ENCODE measurements at places on chromosomes 11 and 22.

- peak; percentile 27 for DNase-seq
These were observed 4.4 kb downstream of the TRIOBP start for GRCh38 chr22:37701141-37701786.

GRCh38 chr11:8531982-8532381, 62.0 kb downstream of the STK33 start:
- DNase-seq = no peak

DNA sequence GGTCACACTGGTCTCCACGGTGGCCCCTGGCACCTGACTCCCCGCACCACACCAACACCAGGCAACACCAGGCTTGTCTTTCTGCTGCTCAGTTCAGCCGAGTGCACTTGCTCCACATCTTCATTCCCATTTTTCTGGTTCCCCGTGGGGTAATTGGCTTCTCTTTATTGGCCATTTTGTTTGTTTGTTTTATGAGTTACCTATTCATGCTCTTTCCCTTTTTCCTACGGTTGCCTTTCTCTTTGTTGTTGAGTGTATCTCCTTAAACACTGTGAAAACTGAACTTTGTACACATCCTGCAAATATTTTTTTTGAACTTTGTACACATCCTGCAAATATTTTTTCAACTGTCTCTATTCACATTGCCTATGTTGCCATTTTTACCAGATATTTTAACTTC, 834.0 kb downstream of the BRD1 start:
- no peak for DNase-seq

- no peak for DNase-seq
These were observed 60.7 kb upstream of the ADORA2A start for GRCh38 chr22:24366701-24367100.

GRCh38 chr11:121961321-121961801, 154.7 kb downstream of the BLID start:
- DNase-seq = peak; percentile 59

DNA sequence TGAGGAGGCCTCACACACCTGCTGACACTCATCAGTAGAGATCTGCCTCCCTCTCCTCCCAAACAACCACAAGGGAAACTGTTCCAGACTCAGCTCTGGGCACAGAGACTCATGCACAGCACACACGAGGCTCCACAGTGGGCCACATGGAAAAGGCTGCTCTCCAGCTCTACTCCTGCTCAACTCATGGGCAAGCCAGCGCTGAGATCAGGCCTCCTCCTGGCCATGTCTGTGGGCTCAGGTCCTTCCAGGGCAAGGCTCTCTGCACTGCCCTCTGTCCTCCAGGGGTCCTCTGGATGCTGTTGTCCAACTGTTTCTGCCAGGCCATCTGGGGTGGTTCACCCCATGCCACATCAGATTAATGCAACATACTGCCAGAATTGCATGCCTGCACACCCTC, 46.0 kb downstream of the PLEKHA7 start:
- DNase-seq = no peak

DNA sequence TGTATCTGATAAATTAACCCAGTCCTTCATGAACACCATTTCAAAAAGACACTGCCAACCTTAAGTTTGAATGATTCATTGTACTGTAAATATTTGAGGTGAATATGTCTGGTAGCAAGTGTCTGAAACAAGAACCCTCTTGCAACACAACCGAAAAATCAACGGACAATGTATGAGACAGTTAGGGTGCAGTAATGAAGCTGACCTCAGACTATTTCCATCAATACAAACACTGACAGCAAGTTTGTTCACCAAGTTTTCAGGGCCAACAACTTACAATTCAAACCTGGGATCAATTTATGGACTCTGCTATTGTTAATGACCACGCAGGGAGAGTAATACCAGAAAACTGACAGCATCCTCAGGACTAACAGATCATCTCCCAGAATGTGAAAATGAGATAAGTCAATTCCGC, 126.3 kb downstream of the CADM1 start:
- DNase-seq = no peak

DNA sequence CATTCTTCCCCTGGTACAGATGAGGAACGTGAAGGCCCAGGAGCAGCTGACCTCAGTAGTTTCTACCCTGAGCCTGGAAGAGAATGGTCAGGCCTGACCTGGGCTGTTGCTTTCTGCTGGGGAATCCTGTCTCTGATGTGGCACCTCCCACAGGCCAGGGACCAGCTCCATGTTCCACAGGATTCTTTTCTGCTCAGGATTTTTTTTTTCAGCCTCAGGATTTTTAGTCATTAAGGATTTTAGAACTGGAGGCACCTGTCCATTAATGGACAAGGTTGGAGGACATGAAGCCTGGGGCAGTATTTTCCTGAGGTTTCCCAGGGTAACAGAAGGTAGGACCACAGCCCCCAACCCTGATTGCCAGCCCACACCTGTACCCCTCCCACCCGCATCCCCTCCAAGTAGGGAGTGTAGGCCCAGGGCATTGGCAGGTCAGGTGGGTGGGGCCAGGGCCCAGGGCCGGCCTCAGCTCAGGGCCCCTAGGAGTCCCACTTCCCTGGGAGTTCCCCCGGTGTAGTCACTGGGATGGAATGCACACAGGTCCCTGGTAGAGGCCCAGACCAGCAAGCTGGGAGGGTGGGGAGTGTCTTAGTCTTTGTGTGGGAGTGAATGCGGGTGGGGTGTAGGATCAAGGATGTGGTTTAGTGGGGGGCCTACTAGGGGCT, 16.1 kb downstream of the BIK start:
- peak; percentile 62 for DNase-seq

DNA sequence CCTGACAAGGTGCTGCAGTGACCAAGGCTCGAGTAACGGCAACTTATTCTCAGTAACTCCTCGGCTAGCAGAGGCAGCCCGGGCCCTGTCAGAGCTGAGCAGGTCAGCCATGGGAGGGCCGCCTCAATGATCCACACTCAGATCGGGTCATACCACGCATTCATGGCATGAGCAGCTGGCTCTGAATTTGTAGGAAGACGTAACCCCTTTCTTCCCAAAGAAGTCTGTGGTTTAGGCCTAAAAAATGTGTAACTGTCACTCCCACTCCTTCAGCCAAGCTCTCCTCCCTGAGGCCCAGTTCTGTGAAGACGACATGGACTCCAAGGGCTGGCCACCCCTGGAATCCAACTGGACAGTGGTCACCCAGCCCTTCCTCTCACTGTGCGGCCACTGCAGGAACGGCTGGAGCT, 30.0 kb downstream of the PPP2R1B start:
- DNase-seq = peak; percentile 66

DNA sequence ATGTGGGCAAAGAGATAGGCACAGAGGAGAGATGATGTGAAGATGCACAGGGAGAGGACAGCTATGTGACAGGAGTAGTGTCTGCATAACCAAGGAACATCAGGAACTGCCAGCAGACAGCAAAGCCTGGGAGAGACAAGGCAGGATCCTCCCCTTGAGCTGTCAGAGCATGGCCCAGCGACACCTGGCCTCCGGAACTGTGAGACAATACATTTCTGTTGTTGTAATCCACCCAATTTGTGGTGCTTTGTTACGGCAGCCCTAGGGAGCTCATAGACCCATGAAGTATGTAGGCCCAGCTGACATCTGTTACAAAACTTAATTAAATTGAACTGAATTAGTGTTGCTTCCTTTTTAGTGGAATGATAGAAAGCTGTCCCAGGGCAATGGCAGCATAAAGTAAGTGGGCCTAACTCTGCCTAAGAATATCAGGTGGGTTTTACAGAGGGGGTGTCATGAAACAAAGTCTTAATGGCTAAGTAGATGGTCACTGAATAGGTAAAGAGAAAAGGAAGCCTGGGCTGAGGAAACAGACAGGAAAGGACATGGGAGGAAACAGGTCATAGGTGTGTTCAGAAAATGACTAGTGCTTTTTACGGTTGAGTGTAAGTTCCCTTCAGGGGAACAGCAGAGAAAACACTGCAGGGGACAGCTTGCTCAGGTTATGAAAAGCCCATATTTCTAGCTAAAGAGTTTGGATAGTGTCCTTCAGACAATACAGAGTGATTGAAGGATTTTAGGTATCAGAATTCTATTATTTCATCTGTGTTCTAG, 24.8 kb downstream of the RASSF10 start:
- DNase-seq = no peak

- DNase-seq = no peak
These were observed 4.9 kb upstream of the TMEM132A start for GRCh38 chr11:60919320-60919719.

- no peak for DNase-seq
These were observed 1.5 kb upstream of the NDUFS8 start for GRCh38 chr11:68028802-68029545.

- no peak for DNase-seq
These were observed 1.9 kb upstream of the ROBO4 start for GRCh38 chr11:124899383-124900145.

DNA sequence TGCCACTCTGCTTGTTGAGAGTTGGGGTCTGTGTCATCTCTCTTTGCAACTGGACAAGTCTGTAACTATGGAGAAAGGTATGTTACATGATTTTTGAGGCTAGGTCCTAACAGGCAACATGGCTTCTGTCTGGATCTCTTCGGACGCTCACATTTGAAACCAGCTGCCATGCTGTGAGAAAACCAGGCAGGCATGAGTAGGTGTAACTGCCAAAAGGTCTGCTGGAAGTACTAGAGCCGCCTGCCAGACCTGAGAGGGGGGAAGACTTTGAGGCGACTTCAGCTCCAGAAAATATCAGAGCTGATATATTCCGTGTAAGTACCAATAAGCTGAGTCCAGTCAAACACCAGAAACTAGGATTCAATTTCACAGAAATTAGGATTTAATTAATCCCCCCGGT, 579.5 kb downstream of the LRRC4C start:
- no peak for DNase-seq

DNA sequence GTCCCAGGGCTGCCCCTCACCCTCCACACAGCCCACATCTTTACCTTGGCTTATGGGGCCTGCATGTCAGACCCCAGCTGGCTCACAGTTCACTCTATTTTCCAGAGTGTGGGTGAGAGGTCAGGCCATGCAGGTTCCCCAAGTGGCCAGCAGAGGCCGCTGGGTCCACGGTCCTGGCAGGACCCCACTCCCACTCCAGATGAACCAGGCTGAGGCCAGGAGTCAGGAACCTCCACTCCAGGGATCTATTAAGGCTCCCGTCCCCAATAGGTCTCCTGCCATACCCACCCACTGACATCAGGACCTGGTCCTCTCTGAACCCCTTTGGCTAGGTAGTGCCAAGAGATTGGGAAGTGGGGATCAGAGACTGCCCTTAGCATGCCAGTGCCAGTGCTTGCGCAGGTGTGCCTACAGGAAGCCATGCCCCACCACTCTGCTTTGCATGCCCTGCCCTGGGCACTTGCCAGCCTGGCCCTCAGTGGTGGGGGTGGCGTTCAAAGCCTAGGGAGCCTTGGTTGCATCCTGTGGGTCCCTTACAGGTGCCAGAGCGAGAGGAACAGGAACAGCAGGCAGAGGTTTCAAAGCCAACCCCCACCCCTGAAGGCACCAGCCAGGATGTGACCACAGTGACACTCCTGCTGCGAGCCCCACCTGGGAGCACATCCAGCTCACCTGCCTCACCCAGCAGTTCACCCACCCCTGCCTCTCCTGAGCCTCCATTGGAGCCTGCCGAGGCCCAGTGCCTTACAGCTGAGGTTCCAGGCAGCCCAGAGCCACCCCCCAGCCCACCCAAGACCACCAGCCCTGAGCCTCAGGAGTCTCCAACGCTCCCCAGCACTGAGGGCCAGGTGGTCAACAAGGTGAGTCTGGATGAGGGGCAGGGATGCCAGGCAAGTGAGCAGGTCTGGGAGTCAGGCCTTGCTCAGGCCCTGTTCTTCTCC, 8.3 kb downstream of the SMTN start:
- DNase-seq = peak; percentile 54

DNA sequence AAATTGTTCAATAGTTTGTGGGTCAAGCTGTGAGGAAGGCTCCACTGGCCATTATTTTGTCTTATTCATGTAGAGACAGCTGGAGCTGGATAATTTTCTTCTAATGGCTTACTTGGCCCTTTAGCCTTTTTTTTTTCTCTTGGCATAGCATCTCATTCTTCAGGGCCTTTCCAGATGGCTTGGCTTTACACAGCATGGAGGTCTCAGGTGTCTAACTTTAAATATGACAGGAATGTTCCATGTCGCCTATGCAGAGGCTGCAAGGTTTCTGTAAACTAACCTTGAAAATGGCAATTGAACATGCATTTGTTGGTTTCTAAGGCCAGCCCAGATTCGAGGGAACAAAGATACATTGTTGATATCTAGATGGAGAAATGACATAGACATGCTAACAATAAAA, 247.9 kb upstream of the CNTN5 start:
- DNase-seq = no peak

DNA sequence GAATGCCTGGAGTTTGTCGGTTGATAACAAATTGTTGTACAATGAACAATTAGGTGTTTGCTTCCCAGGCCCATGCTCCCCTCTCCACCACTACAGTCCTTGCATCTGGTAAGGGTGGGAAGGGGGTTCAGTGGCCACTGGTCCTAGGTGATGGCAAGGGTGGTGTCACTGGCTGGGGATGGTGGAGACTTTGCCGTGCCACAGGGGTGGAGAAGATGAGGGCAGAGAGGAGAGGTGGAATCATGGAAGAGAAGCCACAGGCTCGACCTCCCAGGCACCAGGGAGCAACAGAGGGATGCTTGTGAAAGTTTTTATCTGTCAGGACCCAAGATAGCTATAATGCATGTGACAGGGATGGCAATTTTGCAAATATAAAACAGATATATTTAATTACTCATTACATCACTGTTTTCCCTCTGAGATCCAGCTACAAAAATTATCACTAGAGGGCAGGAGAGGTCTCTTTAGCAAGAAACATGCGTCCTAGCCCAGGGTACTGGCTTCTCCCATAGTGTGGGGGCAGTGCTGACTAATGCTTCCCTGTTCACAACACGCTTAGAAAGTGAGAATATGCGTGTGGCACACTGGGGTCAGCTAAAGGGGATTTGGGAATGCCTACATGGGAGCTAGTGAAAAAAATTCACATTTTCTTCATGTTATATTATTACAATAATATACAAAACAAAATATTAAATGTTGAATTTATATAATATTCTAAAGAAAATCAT, 49.0 kb upstream of the AMPD3 start:
- DNase-seq = peak; percentile 89

DNA sequence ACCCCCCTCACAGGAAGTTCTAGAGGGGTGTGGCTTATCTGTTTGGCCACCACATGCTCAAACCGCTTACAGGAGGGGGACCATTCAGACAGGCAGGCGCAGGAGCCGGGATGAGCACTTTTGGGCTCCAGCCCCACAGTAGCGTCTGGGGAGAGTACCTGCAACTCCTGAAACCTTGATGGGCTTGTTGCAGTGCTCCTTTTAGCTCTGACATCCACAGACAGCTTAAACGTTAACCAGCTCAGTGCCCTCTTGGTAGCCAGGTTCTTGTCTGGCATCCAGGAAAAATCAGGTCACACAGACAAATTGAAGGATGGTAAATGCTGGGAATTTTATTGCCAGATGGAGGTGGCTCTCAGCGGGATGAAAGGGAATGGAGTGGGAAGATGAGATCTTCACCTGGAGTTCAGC, 326.3 kb downstream of the ETS1 start:
- DNase-seq = no peak

DNA sequence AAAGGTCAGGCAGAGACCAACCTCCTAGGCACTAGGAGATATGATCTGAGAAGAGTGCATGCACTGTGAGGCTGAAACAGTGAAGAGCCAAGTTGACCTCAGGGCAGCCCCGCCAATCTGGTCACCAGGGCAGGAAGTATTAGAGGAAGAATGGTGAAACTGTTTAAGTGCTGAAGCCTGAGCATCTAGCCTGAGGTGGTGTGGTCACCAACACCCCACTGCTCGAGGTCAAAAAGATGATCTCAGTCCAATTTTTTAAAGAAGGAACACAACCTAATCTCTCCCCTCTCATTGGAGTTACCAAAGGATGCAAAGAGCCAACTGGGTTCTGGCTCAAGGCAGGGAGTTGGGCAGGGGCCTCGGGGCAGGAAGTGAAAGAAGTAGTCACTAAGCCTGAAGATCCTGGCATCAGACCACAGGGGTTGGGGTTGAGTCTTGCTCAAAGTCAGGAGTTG, 4.0 kb downstream of the APBB1 start:
- DNase-seq = no peak

All from fibroblast of villous mesenchyme (primary cell).